ENCODE measurements at places on chromosomes 16 and 17. TPM values are rescaled to one million over a fixed set of nuclear protein-coding genes. Genes with fewer than 3 reads are reported as not detected.

Gene OR1A1
- total RNA-seq, result not detected

Gene SCN4A
- total RNA-seq, result 0.17 TPM

Gene TEX19
- total RNA-seq, result not detected

Gene SCGB1C2
- not detected for total RNA-seq

Gene ARHGDIG
- total RNA-seq, result 1.2 TPM

Gene PRAC1
- not detected for total RNA-seq

Gene KRT25
- total RNA-seq, result not detected

Gene CCL16
- total RNA-seq, result 0.68 TPM

Gene CES4A
- 1.7 TPM for total RNA-seq

Gene ANKRD40CL
- total RNA-seq, result not detected

Gene HEATR9
- not detected for total RNA-seq

Gene PDILT
- not detected for total RNA-seq

Gene SLC47A1
- total RNA-seq, result 0.85 TPM

Gene PTGES3L
- total RNA-seq, result not detected

Gene TPPP3
- 0.19 TPM for total RNA-seq

Gene NPIPB13
- total RNA-seq, result 4.3 TPM

Gene AATK
- 4.1 TPM for total RNA-seq
